ENCODE measurements at places on chromosomes 16 and 17. TPM values are rescaled to one million over a fixed set of nuclear protein-coding genes. Genes with fewer than 3 reads are reported as not detected.
A peak's percentile ranks its signal among the peaks of the same experiment; 100 is the strongest.

CUEDC1 gene
- total RNA-seq = 37.4 TPM

MRPL28 gene
- total RNA-seq = 89.2 TPM

DNA sequence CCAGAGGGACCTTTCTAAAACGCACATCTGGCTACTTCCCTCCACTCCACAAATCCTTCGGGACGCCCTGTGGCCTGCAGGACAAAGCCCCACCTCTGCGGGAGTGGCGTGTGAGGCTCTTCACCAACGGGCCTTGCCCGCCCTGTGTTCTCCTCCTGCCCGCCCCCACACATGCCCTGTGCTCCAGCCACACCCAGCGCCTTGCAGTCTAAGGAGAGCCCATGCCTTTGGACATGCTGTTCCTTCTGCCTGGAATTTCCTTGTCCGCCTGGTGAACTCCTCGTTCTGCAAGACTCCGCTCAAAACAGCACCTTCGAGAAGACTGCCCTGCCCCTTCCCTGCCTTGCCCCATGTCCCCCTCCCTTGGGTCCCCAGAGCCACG is 7.4 kb downstream of the ELOB start:
- DNase-seq = no peak

- no peak for DNase-seq
Measured at GRCh38 chr16:104355-104754, 26.3 kb downstream of the MPG start.

HSF5 gene
- not detected for total RNA-seq

DNA sequence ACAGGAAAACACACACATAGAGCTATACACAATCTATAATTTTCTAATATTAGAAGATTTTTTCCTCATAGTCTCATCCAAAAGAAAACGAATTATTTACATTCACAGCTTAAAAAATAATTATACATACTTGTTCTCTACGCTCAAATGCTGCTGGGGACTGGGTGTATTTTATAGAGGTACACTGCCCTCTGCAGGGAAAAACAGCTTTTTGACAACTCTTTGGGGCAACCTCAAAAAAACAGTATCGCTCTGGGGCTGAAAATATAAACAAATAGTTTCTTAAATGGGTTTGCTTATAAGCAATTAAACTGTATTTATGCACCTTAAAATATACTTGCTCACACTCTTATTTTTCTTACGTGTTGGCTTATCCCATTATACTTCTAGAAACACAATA is 261.8 kb upstream of the PSMD7 start:
- no peak for DNase-seq

GRCh38 chr17:63688396-63689020 is 11.4 kb downstream of the LIMD2 start:
- DNase-seq = no peak

DNA sequence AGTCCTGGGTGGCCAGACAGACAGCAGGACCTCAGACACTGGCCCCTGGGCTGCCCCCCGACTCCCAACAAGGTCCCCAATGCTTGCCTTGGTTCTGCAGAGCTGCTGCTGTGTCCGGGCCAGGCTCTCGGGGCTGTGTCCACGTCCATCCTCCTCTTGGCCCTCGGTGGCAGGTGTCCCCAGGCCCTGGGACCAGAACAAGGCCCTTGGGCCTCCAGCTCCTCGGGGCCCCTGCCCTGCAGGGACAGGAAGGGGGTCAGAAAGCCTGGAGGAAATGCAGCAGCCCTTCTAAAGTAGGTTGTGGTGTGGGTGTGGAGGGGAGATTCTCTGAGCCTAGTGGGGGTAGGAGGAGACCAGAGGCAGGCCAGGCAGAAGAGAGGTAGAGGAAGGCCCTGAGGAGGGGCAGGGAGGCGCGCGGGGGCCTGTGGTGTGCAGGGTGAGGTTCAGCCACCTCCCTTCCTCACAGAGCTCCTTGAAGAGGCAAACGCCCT is 2.5 kb upstream of the AXIN1 start:
- DNase-seq = no peak

- no peak for DNase-seq
Measured at GRCh38 chr17:2335726-2336214, 487 bp downstream of the TSR1 start.

DNA sequence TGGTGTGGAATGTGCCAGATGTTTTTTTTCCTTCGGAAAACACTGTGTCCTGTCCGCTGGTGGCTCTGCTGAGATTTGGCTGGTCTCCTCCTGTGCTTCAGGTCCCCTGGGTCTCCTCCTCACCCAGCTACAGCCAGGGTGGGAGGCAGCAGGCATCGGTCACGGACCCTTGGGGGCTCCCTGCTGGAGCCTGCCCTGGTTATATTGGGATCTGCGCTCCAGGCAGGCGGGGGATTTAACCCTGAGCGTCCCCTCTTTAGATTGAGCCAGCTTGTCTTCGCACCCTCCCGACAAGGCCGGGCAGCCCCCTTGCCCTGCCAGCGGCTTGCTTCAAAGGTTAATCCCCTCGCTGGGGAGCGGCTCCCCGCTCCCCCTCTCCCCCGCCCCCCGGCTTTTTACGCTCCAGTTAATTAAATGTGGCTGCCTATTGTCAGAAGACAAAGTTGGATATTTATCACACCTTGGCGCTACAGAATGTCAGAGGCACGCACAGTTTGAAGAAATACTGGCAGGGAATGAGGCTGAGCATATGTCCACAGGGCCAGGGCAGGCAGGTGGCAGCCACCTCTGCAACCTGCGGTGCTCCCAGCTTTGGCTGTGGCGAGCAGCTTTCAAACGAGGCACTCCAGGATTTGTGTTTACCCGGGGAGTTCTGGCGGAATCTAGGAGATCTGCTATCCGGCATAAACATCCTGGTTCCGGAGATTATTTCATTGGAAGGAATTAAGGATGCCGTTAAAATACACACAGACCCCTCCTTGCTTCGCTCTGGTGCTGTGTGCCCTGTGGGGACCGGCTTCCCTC is 38.2 kb upstream of the GSE1 start:
- DNase-seq = no peak

DNA sequence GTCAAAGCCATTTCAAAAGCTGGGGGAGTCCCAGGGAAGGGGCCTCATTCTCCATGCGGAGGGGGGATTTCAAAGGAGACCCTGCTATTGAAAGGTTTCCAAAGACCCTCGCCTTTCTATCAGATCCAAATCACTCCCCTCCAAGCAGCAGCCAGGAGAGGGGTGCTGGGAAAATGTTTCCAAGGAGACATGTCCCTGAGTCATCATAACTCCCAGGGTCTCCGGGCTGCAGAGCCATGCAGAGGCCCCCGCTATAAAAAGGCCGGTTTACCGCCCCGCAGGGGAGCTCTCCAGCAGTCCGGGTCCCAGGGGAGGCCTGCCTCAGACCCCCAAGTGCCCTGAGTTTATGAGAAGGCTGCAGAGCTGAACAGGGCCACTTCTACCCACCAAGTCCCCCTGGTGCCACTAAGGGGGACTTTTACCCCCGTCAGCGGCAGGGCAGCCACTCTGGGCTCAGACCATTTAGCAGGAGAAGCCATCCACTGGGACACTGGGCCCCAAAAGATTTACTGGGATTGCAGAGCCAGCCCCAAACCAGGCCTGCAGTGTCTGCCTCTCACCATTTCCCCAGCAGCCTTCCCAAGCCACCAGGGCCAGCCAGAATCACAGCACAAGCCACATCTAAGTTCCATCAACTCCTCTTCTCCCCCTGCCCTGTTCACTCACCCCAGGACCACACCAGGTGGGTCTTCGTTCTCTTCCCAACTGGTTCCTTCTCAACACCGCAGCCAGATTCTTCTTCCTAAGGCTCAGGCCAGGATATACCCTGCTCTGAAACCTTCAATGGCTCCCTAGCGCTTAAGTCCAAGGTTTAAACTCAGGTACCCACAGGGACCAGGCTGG is 234.4 kb downstream of the ZNF423 start:
- DNase-seq = no peak

POLR3K gene
- total RNA-seq = 9.6 TPM

GRCh38 chr17:75587675-75588595 is at the start of gene MYO15B:
Gene MYO15B (plus strand): TSS chr17:75587800. CDS start chr17:75588058, 258 bp downstream.
- no peak for DNase-seq

STH gene
- not detected for total RNA-seq

DNA sequence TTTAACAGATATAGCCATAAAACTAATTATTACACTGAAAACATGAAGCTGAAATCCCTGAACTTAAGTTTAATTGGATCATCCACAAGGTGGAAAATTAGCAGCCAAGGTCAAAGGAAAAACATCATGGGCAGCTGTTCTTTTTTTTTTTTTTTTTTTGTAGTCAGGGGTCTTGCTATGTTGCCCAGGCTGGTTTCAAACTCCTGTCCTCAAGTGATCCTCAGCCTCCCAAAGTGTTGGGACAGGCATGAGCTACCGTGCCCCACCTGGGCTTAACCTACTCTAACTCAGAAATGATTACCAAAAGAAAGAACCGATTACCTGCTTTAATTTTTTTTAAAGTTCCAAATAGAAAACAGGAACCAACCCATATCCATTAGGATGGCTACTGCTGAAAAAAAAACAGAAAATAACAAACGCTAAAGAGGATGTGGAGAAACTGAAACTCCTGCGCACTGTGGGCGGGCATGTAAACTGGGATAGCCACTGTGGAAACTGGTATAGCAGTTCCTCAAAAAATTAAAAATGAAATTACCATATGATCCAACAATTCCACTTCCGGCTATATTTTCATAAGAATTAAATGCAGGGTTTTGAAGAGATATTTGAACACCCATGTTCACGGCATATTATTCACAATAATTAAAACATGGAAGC is 8.6 kb downstream of the CMC2 start:
- no peak for DNase-seq

VMO1 gene
- not detected for total RNA-seq

GRCh38 chr16:79532785-79533184 is 67.8 kb downstream of the MAF start:
- DNase-seq = no peak

DNA sequence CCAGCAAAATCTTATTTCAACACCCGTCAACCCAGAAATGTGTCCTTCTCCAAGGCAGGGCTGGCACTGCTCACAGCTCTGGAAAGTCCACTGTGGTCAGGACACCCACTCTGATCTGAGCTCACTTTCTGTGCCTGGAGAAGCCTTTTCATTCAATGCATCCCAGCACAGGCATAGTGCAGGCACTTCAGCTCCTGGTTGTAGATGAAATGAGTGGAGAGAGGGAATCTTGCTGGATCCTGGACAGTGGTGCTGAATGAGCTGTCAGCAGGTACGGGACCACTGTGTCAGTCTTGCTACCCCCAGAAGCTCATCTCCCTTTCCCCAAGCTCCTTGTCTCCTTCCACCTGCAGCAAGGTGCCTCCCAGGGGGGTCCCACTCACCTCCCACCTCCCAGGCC is 86.1 kb upstream of the SALL1 start:
- DNase-seq = no peak

ITGAD gene
- not detected for total RNA-seq

- no peak for DNase-seq
Measured at GRCh38 chr16:57622361-57623250, 5.8 kb upstream of the ADGRG1 start.

GRCh38 chr17:17663160-17664063 is 17.8 kb upstream of the RAI1 start:
- DNase-seq = peak; percentile 96

DNA sequence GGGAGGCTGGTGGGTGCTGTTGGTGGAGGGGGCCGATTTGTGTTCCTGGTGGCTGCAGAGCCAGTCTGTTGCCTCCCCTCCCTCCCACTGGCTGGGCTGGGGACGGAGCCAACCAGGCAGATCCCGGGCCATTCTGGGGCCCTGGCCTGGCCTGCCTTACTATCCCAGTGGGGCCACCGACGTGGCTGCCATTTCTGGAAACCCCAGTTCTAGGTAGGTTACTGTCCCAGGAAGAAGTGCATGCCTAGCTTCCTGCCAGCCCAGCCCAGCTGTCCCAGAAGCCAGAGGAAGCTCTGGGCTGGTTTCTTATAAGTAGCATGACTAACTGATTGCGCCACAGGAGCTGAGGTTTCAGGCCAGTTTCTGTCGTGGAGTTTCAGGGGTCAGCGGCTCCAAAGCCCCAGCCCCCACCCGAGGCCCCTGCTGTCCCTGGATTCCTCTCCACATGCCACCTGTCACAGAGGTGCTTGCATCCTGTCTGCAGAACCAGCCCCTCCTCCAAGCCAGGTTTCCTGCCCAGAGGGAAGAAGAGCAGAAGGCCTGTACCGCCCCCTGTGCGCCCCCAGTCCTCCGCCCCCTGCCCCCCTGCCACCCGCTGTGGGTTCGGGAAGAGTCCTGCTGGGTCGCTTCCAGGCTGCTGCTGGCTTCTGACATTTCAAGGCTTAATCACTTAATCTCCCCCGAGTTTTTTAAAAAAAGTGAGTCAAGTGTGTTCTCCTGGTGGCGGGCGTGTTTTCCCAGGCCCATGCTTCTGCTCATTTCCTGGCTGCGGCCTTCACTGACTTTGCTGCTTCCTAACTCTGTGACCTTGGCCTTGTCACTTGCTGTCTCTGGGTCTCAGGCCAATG is 13.2 kb downstream of the IL4R start:
- DNase-seq = peak; percentile 92

GRCh38 chr17:45383003-45383402 is 49.7 kb downstream of the ARHGAP27 start:
- DNase-seq = no peak

IL21R gene
- 3.0 TPM for total RNA-seq

DNA sequence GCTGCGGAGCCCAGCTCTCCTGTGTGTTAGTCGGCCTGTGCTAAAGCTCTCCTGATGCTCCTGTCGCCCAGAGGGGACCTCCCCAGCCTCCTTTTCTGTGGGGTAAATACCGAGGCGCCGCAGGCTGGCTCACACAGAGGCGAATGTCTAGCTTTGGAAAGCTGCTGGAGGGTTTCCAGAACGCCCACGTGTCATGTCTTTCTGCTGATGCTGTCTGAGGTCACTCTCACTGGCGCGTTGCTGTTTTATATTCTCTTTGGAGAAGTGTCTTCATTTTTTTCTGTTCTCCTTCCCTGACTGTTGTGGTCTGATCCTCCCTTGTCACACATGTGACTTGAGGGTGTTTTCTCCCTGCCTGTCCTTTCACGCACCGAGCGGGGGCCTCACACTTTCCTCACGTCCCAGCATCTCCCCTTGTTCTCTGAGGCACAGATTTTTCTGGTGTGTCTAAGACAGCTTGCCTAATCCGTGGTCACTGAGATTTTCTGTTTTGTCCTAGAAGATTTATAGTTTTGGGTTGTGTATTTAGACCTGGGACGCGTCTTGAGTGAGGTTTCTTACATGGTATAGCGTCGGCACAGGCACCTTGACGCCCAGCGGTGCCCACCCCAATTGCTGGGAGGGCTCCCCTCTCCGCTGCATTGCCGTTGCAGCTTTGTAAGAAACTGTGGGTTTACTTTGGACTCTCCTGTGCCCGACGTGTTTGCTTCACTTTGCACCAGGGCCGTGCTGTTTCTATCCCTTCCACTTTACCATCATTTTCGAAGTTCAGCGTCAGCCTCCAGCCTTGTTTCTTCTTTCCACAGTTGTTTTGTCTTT is 92.1 kb upstream of the ZNF750 start:
- peak; percentile 91 for DNase-seq

DNA sequence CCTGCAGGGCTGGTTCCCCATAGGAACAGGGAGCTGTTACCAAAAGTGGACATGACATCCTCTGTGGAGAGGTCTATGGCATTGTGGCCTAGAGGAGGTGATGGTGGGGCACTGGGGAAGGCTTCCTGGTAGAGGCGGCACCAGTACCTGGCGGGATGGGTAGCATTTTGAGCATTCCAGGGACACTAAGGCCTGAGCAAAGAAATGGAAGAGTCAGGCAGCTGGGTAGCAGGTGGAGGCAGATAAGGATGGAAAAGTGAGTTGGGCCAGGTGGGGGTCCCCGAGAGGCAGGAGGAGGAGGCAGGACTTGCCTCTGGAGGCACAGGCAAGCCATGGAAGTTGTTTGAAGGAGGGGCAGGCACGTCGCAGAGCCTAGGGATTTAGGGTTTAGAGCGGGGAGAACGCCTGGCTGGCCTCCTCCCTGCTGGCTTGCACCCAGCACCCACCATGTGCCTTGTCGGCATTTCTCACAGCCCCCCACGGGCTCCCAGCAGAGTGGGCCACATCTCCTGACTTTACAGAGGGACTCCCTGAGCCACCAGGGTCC is 5.1 kb upstream of the ADCY7 start:
- DNase-seq = no peak

GRCh38 chr16:53132406-53132805 is 77.6 kb downstream of the CHD9 start:
- DNase-seq = no peak
